Right hindlimb (tissue), 1 donor: ENCODE measurements at places on chromosomes 13 and 19.

- DNase-seq: no peak
These were observed 39.1 kb upstream of the SLC7A9 start for GRCh38 chr19:32908641-32909190.

GRCh38 chr19:49475995-49476880 lies 2.2 kb downstream of the FLT3LG start:
- DNase-seq: peak; percentile 71

- DNase-seq: peak; percentile 72
These were observed at the start of gene UNC13A for GRCh38 chr19:17687857-17688784. TSS of gene UNC13A (minus strand) at chr19:17688354. CDS start at chr19:17688199, 155 bp downstream.

- DNase-seq: no peak
These were observed 10.3 kb upstream of the EDNRB start for GRCh38 chr13:77928909-77929308.

GRCh38 chr19:51593138-51593890 lies 22.2 kb downstream of the ZNF175 start:
- DNase-seq: no peak

DNA sequence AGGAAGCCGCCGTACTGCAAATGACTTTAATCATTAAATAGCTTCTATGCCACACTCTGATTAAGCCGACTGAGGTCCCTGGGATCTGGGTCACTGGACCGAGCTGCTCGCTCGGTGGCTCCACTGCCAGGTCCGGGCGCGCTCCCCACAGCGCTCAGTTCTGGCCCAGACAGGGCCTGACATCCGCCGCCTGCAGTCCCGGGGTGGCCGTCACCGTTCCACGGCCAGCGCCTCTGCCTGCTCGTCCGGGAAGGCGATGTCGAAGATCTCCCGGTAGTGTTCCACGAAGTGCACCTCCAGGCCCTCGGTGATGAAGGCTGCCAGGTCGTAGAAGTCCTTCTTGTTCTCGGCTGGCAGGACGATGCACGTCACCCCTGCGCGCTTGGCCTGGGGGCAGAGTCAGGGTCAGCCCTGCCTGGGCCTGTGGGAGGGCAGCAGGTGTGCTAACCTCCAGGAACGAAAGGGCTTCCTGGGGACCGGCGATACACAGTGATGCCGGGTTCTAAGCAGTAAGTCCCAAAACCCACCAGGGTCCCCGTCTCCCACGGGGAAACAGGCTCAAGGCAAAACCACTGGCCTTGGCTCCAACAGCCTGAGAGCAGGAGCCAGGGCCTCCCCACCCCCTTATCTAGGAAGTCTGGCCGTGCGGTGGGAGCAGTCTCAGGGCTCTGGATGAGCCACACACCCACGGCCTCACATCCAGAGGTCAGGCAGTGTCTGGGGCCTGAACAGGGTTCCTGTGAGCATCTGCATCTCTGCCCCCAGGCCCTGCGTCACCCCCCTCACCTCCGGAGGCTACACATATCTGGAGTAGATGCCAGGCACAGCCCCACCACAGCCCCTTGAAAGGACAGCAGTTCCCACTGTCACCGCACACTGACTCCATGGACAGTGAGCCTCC lies 2.0 kb downstream of the RPL36 start:
- DNase-seq: peak; percentile 37

DNA sequence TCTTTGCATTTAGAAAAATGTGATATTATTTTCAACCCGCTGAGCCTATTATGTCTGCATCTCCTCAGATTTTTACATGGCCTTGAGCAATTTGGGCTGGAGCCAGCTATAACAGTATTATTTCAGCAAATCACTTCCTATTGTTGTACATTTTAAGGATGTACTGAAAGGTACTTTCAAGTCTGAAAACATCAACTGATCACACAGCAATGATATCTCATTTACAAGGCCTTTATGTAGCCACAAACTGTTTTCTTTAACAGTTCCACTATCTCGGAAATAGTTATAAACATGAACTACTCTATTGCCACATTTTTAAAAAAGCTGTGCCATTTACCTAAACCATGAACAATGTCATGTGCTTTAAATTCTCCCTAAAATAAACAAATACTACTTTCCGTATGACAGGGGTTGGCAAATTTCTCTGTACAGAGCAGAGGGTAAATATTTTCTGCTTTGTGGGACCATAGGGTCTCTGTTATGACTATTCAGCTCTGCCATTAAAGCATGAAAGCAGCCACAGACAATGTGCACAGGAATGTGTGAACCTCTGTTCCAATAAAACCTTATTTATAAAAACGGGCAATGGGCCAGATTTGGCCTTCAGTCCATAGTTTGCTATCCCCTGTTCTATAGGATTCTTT lies 560.4 kb downstream of the GPC6 start:
- DNase-seq: no peak

GRCh38 chr19:1133471-1133929 lies 29.7 kb downstream of the GPX4 start:
- DNase-seq: no peak

- DNase-seq: no peak
These were observed 31.8 kb upstream of the SPART start for GRCh38 chr13:36377826-36378468.

- no peak for DNase-seq
These were observed 19.4 kb downstream of the NKPD1 start for GRCh38 chr19:45141203-45141900.

DNA sequence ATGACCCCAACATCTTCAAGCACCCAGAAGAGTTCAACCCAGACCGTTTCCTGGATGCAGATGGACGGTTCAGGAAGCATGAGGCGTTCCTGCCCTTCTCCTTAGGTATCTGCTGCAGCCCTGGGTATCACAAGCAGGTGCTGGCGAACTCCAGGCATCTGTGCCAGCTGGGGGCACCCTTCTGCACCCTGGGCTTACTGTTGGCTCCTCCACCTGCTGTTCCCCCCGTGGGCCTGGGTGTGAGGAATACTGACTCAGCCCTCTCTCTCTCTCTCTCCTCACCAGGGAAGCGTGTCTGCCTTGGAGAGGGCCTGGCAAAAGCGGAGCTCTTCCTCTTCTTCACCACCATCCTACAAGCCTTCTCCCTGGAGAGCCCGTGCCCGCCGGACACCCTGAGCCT lies 13.0 kb downstream of the CYP2S1 start:
- no peak for DNase-seq

DNA sequence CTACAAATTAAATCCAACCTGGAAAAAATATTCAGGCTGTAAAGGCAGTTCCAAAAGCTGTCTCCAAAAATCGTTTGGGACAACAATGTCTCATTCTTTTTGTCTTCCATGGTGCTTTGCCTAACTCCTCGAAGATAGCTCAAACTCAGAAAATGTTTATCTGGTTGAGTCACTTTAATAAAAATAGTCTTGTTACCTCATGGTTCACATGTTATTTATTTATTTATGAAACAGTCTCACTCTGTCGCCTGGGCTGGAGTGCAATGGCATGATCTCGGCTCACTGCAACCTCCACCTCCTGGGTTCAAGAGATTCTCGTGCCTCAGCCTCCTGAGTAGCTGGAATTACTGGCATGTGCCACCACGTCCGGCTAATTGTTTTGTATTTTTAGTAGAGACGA lies 4.9 kb upstream of the BRD4 start:
- DNase-seq: no peak

DNA sequence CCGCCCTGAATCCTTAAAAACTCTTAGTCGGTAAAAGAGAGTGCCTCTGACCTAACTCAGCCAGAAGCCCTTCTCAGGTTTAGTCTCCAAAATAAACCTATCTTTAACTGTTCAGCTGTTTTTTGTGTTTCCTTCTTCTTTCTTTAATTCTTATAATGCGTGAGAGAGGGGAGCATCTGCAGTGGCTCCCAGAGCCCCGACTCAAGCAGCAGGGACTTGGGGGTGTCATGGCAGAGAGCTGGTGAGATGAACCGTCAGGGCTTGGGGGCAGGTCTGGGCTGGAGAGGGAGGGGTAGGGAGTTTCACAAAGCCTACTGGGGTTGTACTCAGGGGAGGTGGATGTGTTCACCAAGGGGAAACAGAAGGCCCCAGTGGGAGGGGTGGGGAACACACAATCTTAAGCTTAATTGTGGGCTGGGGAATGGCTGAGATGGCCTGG lies 16.8 kb upstream of the SIGLEC6 start:
- DNase-seq: no peak

GRCh38 chr13:42107421-42107820 lies 59.0 kb downstream of the DGKH start:
- no peak for DNase-seq

- DNase-seq: no peak
These were observed 471.0 kb downstream of the TBC1D4 start for GRCh38 chr13:75010941-75011340.

DNA sequence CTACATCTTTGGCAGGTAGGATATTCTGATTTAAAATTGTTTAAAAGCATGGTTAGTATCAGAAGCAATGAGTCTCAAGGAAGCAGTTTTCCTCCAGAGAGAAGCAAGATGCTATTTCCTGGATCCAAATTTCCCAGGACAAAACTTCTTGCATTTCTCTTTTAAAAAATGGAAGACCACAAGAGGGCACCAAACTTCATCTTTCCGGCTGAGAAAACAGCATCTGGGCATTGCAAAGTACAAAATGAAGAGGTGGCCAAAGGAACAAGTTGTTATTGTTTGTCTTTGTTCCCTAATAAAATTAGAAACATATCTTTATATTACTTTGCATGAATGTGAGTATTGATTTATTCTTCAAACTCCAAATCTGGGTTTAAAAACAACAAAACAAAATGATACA lies 60.0 kb upstream of the LRCH1 start:
- no peak for DNase-seq

- DNase-seq: peak; percentile 11
These were observed 11.6 kb upstream of the RASA3 start for GRCh38 chr13:114143806-114144605.

GRCh38 chr13:109271555-109272541 lies 514.5 kb downstream of the IRS2 start:
- DNase-seq: no peak

DNA sequence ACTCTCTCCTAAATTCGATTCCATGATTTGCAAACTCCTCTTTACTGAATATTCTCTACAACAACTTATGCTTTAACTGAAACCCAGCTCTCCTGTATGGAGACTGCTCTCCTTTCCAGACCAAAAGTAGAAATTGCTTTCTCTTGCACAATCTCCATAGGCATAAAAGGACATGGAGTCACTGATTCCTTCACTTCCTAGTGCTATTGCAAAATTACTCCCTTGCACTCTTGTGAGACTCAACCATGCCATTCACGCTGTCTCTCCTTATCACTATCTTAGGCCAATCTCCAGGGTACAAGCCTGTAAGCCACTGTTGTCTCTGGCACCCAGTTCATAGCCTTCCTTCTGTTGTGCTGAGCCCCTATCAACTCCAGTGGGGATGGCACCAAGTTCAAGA lies 30.6 kb downstream of the SERPINE3 start:
- no peak for DNase-seq

GRCh38 chr13:62635161-62635560 lies 1219.5 kb upstream of the PCDH20 start:
- no peak for DNase-seq

DNA sequence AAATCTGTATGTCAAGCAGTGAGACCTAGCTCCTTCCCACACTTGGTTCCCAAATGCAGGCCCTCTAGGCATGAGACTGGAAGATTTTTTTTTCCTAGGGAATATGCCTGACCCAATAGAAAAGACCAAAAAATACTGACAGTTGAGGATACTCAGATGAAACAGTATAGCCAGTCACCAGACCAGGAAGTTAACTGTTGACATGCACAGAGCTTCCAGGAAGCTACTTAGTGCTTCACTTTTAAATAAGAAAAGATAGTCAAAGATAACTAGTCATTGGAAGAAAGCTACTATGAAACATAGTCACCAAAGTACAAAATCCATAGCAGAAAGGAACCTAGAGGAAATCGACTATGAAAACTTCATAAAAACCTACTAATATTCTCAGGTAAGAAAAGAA lies 32.3 kb downstream of the BRCA2 start:
- DNase-seq: no peak

DNA sequence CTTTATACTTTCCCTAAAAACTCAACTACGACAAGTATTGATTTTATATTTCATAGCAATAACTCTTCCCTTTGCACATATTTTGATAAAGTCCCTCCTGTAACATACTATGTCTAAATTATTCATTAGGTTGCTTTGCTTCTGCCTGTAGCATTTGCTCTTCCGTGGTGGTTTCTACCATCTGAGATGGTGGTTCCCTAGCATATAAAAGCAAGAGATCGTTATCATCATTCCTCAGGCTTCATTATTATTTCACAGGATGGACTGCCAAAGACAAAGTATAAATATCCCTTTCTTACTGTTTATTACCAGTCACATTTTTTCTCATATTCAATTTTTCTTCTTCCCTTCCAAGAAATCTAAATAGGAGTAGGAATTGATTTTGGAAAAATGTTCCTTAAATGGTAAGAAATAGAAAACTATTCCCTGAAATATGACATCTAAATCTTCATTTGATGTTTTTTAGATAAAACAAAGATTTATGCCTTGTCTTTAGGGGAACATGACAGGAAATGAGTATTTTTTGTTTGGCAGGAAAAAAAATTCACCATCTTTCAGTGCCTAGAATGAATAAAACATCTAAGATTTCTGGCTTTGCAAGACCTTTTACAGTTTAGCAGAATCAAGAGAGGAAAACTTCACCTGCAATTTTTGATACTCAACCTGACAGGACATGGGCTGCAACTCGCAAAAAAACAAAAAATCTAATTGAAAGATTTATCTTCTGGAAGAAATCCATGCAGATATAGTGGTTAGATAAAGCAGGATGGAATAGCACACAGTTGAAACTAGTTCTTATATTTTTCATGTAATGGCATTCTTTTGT lies 340.0 kb downstream of the SPRY2 start:
- no peak for DNase-seq

DNA sequence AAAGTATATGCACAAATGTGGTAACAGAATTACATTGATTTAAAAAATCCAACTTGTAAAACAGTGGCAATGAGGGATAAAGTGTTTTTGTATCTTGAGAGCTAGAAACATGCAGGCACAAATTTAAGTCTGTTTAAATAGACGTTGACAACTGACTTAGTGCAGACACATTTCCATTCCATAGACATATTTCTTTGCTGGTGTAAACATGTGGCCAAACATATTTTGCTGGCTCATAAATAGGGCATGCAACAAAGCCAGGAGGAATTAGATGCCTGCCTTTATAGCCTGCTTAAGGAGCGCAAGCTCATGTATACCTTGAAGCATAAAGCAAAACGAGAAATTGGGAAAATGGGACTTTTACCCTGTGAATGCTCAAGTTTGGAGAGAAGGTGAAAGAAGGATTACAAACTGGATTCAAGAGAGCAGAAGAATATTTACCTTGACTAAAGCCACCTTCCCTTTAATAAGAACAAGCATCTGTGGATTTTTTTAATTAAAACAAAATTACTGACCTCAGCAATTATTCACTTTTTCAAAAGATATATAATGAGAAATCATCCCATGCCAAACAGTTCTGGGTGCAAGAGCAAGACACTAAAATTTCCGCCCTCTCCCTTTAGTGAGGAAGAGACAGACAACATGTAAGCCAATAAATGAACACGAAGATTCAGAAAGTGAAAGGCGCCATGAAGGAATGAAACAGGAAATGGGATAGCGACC lies 71.0 kb downstream of the DCT start:
- DNase-seq: no peak

GRCh38 chr13:27465611-27466010 lies 15.2 kb upstream of the MTIF3 start:
- DNase-seq: no peak
